Activated CD4-positive, alpha-beta T cell treated with anti-CD3 and anti-CD28 coated beads, Interleukin-2, amount 50 U/mL, for 1 hour (primary cell): ENCODE measurements at places on chromosomes 2 and 18.

DNA sequence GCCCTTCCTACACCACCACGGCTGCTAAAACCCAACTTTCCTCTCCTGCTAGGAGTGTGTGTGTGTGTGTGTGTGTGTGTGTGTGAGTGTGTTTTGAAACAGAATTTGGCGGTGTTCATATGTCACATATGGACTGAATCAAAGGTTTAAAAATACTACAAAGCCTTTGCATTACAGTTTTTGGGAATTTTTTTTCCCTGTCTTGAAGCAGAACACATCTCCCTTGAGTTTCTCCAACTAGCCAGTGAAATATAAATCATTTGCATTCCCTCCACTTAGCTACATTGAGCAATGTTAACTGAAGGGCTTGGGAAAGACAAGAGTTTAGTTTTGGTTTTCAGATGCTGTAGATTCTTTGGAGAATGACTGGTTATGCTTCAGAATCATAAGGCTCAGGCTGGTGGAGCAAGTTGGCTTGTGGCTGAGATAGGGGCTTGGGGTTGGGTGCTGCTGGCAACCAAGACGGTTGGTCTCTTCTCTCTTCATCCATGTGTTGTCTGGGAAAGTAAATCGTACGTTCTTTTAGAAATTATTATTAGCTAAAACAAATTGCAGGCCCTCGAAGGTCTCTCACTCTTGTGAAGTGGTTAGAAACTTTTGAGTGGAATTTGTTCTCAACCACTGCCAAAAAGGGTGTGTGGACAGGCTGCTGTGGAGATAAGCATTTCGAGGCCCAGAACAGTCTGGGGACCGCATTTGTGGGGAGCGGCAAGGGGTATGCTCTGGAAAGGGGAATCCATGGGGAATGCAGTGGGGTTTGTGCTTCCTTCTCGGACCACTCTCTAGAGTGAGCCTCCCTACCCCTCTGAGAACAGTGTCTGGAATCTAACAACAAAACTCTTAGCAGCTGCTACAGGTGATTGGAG, 1.4 kb downstream of the NRP2 start:
- DNase-seq, result no peak

DNA sequence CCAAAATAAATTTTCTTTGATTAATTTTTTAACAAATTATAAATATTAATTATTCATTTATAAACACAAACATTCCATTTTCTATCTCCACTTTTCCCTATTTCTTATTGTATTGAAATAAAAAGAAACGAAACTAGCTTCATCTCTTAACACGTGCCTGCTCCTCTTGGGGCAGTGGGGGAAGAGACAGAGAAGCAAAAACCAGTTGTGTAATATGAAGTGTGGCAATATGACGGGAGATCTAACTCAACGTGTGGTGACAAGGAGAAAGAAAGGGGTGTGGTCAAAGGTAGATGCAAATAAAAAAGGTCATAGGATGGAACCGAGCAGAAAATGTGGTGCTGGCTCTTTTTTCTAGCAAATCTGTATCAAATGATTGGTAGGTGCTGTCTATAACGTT, 106.9 kb upstream of the SLC8A1 start:
- no peak for DNase-seq

GRCh38 chr2:9554921-9555296, 721 bp downstream of the ADAM17 start:
- peak; percentile 8 for DNase-seq

DNA sequence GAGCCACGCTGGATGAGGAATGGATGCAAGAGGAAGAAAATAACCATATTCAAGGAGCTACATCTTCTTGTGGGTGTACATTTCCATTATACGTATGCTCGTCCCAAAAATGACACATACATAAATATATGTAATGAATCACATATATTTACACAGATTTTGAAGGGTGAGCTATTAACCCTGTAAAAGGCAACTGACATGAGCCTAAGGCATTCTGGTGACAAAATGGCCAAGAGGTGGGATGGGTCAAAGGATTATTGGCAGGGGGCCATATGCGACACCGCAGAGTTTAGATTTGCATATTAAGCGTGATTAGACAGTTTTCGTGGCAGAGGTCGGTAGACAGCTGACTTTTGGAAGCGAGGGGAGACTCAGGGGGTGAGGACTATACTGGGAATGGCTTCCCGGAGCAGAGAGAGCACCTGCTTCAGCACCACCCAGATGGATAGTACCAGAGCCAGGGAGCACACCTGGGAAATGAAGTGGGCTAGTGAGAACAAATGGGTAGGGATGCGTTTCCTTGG, 431 bp upstream of the CNRIP1 start:
- no peak for DNase-seq

GRCh38 chr2:127194447-127194846, 25.7 kb downstream of the CYP27C1 start:
- no peak for DNase-seq

DNA sequence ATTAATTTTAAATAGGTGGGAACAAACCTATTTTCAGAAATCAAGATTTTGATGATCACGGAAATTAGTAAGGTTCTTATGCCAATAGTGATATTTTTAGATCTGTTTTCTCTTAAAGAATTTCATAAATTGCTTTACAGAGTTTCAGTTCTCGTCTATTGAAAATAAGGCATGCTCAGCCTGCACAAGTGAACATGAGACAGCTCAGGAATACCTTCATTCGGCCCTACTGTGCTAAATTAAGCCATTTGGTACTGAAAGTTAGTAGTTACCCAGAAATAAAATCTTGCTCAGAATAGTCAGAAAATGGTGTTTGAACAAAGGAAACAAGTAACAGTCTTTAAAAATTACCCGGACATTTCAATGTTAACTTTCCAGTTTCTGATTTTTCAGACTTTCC, 60.4 kb downstream of the DLGAP1 start:
- DNase-seq, result no peak

- no peak for DNase-seq
These were observed 107.4 kb downstream of the POLR1A start for GRCh38 chr2:85998071-85998991.

DNA sequence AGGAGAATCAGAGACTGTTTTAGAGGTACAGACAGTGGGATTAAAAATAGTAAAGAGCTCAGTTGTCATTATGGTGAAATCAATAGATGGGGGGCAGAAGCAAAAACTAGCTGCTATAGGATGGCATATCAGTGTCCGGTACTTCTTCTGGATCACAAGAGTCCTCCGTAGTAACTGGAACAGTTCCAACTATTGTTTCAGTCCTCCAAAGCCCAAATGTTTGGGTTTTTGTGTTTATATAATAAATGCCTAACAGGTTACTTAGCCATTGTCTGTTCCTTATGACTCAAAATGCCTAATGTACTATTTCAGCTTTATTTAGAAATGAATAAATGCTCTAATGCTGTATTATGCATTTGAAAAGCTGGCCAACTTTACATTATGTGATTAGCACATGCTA, 401.2 kb downstream of the PTH2R start:
- no peak for DNase-seq

GRCh38 chr2:135009339-135009738, 37.9 kb downstream of the MAP3K19 start:
- DNase-seq, result no peak

DNA sequence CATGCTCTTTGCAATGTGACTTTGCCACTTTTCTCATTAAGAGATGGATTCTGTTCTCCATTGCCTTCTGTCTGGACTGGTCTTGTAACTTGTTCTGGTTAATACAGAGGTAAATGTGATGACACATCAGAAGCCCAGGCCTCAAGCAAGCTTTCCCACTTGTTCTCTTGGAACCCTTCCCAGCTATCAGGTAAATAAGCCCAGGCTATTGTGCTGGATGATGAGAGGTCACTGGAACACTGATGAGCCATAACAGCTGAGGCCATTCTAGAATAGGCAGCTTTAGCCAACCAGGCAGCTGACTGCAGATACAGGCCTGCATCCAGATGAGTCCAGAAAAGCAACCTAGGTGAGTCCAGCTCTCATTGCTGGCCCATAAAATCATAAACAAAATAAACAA, 1007.0 kb upstream of the ACVR2A start:
- DNase-seq, result no peak

DNA sequence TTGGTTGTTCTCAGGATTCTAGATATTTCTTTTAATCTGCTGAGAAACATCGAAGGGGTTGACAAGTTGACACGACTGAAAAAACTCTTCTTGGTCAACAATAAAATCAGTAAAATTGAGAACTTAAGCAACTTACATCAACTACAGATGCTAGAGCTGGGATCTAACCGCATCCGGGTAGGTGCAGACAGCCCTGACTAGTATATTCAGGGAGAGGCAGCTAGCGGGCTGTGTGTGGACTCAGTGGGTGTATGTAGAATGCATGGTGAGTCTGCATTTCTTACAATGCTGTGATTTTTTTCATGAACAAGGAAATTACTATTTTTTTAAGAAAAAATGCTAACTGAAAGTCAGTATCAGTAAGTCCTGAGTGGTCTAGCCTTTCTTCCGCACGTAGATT, 10.1 kb downstream of the PPP1R7 start:
- no peak for DNase-seq

- no peak for DNase-seq
These were observed 161.2 kb upstream of the SIX2 start for GRCh38 chr2:45170191-45171135.

DNA sequence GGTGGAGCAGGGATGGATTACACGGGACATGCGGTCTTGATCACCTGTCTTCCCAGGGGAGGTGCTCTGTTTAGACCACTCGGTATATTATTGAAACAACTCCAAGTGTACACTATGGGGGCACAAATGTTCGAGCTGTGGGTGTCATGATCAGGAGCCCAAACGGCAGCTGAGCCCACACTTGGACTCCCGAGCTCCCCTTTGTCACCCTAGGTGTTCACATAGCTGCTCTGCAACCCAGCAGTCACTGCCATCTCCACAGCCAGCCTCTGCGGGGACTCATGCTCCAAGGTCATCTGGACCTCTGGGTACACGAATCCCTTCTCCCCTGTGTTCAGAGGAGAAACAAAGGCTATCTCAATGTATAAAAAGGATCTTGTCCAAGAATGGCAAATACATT, 46.0 kb downstream of the CAPN13 start:
- DNase-seq, result no peak

DNA sequence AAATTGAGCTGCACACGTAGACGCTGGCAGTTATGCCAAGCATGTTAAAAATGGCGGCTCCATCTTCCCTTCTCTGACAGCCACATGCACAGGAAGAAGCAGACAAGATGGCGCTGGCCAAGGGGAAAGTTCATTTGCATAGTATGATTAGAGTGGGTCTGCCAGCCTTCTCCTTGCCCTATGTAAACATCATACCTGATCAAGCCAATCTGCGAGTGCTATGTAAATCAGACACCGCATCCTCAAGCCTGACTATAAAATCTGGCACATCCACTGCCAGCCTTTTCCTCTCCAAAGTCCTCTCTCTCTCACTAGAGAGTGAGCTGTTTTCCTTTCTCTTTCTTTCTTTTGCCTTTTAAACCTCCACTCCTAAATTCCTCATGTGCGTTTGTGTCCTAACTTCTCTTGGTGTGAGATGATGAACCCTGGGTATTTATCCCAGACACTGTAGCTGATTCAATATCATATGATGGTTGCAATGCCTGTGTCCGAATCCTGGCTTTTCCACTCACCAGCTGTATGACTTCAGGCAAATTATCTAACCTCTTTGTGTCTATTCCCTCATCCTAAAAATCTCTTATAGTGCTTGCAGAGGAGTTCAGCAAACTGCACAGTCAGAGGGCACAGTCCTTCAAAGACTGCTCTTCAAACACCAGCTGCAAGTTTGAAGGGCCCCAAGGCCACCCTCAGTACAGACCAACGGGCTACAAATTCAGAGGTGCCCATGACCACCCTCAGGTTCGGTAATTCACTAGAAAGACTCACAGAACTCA, 39.3 kb upstream of the ITSN2 start:
- no peak for DNase-seq

DNA sequence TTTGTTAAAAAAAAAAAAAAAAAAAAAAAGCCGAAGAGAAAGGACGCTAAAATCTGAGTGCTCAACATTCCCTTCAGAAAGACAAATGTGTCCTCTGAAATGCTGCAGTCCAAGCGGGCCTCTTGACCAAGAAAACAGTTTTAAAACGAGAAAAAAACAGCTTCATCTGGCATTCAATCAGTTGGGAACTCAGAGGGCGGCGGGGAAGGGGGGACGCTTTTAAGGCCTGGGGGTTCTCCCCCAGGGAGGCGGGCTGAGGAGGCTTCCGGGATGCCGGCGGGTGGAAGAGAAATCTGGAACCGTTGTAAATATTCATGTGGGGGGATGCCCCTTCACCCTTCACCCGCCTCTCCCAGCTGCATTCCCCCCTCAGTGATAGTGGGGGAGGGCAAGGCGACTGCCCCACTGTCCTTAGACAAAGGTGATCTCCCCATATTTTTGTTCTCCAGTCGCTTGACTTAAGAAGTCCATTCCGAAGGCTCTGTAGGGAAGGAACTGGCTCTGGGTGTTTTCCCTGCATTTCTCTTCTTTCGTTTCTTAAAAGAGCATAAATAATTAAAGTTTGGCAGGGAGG, 3.3 kb upstream of the HOXD11 start:
- no peak for DNase-seq

DNA sequence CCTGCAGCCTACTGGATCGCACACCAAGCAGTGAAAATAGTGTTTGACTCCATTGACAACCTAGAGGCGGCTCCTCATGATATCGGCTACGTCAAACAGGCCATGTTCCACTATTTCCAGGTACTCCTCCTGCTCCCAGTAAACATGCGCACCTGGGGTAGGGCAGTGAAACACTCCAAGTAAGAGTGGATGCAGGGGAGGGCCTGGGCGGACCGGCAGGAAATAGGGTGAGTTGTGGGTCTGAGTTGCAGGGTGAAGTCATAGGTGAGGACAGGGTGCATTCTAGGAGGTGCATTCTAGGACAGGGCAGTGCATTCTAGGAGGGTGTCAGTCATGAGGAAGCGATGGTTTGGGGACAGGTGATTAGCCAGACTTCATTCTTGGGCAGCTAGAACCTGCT, 5.0 kb downstream of the NAGK start:
- no peak for DNase-seq

DNA sequence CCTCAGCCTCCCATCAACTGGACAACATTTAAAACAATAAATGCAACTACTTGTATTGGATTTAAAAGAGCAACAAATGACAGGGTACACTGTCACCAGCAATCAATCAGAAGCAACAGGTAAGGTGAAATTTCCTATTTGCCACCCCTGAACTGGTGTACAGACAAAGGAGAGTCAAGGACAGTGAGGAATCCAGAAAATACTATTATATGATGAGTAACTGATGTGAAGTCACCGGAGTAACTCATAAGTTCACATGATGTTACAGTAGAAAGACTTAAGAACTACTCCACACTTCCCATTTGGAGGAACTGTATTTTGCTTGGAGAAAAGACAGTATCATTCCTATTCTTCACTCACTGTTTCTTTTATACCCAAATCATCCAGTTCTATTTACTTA, 4.1 kb upstream of the STAT1 start:
- DNase-seq, result no peak
